ENCODE measurements at places on chromosomes 3 and 15.

DNA sequence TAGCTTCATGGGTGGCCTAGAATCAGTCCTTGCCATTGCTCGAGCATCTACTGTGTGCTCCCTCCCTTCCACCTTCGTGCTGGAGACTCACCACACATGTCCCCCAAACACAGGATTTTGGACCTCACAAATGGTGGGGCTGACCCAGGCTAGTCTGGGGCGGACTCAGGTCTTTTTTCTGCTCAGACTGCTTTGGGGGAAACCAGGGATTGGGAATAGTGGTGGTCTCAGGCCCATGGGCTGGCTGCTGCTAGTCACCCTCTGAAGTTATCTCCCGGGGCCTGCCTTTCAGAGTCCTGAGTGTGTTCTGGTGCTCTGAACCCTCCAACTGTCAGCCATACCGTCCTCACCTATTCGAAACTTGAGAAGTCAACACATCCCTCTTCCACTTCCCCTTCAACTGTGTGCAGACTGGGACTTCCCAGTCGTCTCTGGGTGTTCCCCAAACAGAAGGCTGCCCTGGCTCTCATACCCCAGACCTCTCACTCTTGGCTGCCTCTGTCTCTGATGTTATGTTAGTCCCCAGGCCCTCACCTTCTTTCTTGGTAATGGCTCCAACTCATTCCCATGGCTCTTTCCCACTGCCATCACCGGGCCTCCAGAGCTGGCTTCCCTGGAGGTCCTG, 46.0 kb downstream of the PPCDC start:
- DNase-seq: no peak

- no peak for DNase-seq
Measured at GRCh38 chr15:53843869-53844569, 84.6 kb upstream of the WDR72 start.

DNA sequence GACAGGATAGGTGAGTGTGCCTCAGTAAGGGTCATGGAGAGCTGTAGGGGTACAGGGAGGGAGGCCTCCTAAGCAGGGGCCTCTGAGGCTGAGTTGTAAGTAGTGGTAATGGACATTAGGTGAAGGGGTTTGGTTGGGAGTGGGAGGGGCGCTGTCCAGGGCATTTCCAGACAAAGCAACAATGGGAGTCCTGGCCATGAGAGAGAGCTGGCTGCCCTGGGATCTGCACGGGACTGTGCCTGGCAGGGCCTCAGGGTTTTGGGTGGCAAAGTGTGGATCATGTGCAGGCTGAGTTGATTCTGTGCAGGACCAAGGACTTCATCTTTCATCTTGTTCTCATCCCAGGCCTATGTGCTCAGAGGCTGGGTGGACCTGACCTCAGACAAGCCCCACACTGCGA, 4.6 kb downstream of the TTC21A start:
- peak; percentile 38 for DNase-seq

- no peak for DNase-seq
Measured at GRCh38 chr3:112649478-112649735, 8.5 kb upstream of the CCDC80 start.

GRCh38 chr15:79028411-79028964, 62.1 kb downstream of the RASGRF1 start:
- DNase-seq: no peak

- no peak for DNase-seq
Measured at GRCh38 chr3:114101101-114101500, 44.6 kb downstream of the QTRT2 start.

DNA sequence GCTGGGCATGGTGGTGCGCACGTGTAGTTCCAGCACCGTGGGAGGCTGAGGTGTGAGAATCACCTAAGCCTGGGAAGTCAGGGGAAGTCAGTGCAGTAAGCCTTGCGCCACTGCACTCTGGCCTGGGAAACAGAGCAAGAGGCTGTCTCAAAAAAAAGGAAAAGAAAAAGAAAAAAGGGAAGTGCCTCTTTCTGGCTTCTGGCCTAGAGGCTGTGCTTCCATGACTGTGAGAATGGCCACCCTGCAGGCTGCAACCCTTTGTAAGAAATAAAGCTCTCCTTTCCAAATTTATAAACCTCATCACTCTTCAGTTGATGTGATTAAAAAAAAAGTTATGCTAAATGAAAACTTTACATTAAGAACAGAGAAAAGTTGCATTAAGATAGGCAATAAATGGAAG, 774.3 kb downstream of the TUSC7 start:
- DNase-seq: no peak

DNA sequence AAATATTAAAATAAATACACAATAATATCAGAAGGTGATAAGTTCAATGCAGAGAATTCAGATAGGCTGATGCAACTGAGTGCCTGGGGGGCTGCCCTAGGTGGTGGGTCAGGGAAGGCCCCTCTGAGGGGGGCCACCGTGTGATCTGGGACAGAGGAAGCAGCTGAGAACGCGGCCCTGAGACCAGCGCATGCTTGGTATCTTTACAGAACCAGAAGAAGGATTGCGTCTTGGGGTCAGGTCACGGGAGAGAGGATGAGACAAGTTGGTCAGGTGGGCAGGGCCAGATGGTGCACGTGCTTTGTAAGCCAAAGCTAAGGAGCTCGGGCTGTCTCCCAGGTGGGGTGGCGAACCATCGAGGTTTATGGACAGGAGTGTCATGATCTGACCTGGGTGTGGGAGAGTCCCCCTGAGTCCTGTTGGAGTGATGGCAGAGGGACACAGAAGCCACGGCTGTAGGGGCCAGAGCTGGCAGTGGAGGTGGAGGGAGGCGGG, 121.2 kb downstream of the ETFA start:
- no peak for DNase-seq

Measured in activated naive CD4-positive, alpha-beta T cell treated with anti-CD3 and anti-CD28 coated beads, Interleukin-2, amount 50 U/mL, for 72 hours (primary cell).